ENCODE measurements at places on chromosomes 3 and 15.
A peak's percentile ranks its signal among the peaks of the same experiment; 100 is the strongest.

DNA sequence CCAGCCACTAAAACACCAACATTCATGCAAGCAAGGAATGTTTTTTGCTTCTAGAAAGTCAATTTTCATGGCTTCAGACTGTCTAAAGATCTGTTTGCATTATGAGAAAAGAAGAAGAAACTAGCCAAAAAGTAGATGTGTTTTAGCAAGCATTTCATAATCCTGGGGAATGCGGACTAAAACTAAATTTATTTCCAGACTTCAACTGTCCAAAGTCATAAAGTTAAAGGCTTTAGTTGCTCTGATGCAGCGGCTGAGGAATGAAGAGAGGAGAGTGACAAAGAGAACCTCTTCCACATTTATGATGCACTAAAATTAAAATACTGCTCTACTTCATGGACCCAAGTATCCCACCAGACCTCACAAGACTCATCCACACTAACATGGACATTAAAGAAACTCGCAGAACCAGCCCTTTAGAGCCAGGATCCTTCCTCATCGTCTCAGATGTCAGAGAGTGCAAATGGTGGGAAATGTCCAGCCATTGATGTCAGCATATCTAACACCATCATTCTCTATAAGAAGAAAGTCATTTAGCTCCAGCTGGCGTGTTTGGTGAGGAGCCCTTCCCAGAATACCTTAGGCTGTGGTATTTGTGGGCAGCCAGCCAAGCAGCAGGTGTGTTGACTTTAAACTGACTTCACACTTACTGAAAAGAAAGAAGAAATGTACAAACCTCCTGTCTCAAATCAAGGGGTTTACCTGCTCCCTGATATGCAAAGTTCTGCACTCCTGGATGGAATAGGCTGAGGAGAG is 17.4 kb downstream of the FYCO1 start:
- no peak for DNase-seq

GRCh38 chr3:64063983-64064438 is 40.7 kb upstream of the PSMD6 start:
- DNase-seq = no peak

- no peak for DNase-seq
Measured at GRCh38 chr3:10928407-10928960, 64.1 kb upstream of the SLC6A1 start.

- DNase-seq = peak; percentile 84
Measured at GRCh38 chr15:85312929-85313331, 67.5 kb upstream of the AKAP13 start.

GRCh38 chr3:11919390-11919789 is 72.7 kb upstream of the TAMM41 start:
- DNase-seq = no peak

DNA sequence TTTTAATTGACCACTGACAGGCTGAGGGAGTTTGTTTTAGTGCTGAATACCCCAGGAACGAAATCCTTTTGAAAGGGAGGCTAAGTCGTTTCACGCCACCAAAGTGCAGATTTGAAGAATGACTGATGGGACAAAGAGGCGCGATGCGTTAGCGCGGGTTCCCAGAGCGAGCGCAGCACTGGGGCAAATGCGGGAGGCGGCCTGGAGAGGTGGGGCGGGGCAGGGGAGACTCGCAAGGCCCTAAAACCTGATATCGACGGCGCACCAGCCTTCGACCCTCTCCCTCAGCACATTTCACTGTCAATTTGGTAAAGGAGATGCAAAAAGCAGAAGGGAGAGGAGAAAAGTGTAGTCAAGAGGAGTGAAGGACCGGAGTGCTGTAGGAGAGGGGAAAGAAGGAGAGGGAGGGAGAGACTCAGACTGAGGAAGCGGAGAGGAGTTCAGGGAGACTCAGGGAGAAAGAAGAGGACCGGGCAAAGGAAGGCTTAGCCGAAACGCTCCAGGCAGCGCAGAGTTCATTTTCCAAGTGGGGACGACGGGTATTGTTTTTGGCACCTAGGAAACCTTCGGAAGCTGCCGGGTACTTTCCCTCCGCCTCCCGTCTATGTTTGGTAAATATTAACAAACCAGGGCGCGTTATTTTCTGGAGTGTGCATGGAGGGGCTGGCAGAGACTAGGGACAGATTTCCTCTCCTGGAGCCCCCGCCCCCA is 3.8 kb upstream of the FOXB1 start:
- DNase-seq = no peak

GRCh38 chr15:66646308-66646707 is 55.7 kb upstream of the SMAD6 start:
- DNase-seq = no peak

DNA sequence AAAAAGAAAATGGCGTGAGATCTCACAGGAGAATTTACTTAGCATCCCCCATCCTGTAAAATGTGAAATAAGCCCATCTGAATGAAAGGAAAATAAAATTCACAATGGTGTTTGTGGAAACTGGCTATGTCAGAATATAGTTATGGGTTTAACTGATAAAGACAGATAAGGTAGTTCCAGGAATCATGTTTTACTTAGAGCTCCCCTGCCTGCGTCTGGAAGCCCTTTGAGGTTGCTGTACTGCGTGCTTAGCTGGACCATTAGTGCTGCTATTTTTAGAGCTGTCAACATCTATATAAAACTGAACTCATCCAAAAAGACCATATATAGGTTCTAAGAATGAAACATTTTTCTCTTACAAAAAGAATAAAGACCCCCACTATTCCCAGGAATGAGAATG is 130.8 kb downstream of the LSAMP start:
- DNase-seq = no peak

DNA sequence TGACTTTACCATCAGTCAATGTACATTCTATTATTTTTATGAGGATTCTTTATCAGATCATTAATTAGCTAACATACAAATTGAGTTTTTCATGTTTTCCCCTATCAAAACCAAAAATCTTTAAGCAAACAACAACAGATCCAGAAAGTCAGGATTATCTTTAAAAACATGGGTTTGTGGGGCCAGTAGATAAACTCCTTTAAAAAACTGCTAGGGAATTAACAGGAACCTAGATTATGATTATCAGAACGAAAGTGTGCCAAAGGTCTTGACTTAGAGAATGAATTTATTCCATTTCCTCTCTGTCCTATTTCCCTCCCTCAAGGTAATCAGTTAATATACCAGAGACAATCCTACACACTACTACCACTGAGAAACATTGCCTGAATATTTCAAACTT is 13.2 kb upstream of the CCDC13 start:
- DNase-seq = no peak

DNA sequence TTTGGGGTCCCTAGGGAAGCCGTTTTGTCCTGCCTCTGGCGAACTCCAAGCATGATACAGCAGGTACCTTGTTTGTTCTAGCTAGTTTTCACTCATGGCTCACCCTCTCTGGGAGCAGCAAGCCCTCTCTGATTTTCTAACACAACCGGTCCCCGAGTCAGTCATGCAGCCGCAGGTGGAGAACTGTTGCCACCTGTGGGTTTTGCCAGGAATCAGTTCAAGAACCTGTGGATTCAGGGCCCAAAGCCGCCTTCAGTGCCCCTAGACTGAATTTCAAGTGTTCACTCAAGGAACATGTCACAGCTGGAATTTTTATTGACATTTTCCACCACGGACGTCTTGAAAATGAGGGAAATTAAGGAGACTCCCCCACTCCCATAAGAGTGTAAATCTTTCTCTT is 13.3 kb upstream of the LRRK1 start:
- DNase-seq = no peak

DNA sequence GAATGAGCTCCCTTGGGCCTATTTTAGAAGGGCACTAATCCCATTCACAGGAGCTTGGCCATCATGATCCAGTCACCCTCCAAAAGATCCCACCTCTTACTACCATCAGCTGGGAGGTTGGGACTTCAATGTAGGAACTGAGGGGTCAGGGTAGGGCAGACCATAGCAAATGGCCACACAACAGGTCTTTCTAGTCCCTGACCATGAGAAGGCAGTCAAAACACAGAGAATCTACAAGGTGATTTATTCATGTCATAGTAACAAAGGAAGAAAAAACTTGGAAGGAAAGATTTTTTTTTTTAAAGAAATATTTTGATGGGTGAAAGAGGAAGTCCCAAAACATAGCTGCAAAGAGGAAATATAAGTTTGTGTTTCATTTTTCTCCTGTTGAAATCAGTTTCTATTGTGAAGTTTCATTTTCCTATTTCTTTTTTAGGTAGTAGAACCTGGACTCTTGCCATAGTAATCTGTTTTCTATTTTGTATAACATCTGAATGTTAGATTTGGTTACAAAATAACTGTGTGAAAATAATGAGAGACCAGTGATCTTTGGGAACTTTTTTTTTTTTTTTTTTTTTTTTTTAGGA is 23.5 kb upstream of the TNFSF10 start:
- DNase-seq = no peak

- no peak for DNase-seq
Measured at GRCh38 chr15:68405378-68406250, 26.3 kb downstream of the ITGA11 start.

DNA sequence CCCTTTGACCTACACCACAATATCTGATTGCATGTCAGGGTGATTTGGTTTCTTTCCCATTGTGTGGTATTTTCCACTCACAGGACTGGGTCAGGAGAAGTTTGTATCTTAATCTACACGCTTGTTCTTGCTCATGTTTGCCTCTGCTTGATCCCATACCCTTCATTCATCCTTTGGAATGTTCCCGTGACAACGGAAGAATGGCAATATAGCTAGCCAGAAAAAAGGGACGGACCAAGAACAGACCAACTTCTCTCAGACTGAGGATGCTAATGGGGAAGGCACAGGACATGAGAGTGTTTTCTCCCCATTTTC is 7.8 kb upstream of the THSD4 start:
- no peak for DNase-seq

DNA sequence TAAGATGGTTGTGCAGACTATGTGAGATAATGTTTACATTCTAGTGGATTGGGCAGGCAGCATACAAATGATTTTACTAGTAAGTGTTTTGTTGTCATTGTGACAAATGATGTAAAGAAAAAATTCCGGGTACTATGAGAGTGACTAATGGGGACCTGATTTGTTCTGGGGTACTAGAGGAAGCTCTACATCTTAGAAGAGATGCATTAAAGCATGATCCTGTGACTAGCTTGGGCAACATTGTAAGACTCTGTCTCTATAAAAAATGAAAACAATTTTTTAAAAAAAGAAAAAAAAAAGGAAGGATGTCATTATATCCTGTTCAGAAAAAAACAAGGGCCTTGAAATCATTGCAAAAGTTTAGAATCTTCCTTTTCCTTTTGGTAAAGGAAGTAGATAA is 58.1 kb upstream of the MYRIP start:
- DNase-seq = no peak

- DNase-seq = peak; percentile 89
Measured at GRCh38 chr3:57068437-57069089, 8.1 kb downstream of the SPATA12 start.

DNA sequence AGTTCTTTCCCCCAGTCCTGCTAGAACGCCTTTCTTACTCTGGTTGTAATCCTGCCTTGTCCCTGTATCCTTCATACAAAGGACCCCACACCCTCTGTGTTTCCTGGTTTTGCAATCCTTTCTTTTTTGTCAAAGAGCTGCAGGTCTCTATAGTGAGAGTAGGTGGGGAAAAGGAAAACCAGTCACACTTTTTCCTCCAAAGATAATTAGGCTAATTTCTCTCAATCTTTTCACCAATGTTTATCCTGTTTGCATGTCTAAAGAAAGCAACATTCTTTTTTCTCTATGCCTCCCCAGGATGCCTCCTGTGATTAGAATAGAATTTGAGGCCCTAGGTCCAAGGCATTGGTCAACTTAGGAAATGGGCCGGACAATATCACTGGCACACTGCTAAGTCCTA is 25.4 kb downstream of the SEMA6D start:
- DNase-seq = no peak

Measured in iris pigment epithelial cell (primary cell).